Ureter (tissue), 1 donor: ENCODE measurements at places on chromosomes 3 and 15. TPM values are rescaled to one million over a fixed set of nuclear protein-coding genes. Genes with fewer than 3 reads are reported as not detected.

DNA sequence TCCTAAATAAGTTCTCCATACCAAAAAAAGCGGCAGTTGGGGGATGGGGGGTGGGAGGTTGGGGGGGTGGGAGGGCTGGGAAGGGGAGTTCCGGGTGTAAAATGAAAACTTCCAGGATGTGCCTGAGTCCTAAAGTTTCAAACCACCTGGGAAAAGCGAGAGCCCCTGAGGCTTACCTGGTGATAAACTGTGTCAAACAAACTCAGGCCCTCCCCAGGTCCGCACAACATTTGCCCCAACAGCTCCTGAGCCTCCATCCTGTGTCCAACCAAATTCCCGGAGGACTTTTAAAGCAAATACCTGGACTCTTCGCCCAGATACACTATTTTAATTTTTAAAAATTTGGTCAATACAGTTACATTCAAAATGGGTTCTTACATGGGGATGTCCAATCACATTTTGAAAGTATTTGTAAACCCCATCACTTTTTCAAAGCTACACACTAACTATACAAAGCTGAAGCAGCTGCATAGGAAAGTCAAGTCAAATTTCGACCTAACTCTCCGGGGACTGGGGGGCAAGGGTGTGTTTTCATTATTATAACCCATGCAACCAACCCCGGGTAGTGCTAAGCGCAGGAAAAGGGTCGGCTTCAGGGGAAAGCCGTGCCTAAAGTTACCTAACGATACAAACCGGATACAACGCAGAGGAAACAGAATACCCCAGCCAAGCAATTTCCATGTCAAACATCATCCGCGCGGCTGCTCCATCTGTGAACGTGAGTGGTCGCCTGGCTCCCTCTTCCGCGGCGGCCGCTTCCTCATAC, 685 bp upstream of the FOXB1 start:
- no peak for DNase-seq

DNA sequence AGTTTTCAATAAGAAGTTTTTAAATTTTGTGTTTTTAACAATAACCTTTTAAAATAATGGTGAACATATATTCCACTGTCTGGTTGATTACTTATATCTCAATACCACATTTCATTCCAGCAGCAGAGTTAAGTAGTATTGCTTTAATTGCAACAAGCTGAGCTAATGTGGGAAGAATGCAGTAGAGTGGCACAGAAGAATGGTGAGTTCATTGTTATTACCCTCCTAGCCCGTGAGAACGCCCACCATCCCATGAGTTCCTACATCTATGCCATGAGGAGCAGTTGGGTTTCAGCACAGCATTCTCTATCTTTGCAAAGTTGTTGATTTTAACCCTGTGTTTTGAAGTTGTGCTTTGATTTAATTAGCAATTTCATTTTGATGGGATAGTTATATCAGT, 17.8 kb upstream of the NR2E3 start:
- DNase-seq = no peak

DNA sequence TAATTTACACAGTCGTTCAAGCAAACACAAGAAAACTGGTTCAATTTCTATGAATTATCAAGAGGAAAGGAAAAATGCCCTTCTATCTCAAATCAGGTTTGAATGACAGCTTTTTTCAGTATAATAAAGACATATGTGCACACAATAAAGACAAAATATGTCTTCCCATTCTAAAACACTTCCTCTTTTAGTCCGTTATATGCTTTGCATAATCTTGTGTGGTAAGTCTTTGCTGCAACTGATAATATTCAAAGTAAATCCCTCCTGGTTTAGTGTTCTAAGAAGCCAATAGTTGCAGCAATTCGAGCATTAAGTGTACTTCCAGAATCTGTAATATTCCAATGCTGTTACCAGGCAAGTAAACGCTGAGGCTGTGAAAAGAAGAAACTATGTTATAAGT, 43.7 kb upstream of the MAPKBP1 start:
- DNase-seq = no peak

- no peak for DNase-seq
These were observed 44.0 kb upstream of the SEC22A start for GRCh38 chr3:123157598-123158287.

- no peak for DNase-seq
These were observed 30.6 kb downstream of the CYP19A1 start for GRCh38 chr15:51307811-51308210.

- no peak for DNase-seq
These were observed 74.1 kb upstream of the PRR23C start for GRCh38 chr3:139118835-139119234.

DNA sequence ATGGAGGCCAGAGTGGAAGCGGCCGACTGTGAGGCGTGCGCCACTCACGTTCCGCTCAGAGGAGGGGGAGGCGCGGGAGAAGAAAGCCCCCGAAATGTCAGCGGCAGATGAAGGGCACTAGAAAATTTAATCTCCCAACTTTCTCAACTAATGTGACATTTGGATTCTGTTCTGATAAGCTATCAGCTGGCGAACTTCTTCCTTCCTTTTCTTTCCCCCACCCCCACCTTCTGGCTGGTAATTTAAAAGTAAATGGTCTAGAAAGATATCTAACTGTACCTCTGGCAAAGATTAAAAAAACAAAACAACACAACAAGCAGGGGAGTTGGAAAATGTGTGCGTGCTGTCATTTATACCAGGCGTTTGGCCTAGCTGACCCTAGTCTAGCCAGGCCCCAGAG, 26.4 kb upstream of the TMEM115 start:
- no peak for DNase-seq

GRCh38 chr3:112405845-112406244, 72.9 kb downstream of the CD200 start:
- no peak for DNase-seq

CIB2 gene
- total RNA-seq = 15.9 TPM

DUOXA2 gene
- 3.9 TPM for total RNA-seq

GOLGA8G gene
- not detected for total RNA-seq

GOLGA8R gene
- total RNA-seq = 9.9 TPM

NOX5 gene
- total RNA-seq = 0.89 TPM

UBP1 gene
- 73.7 TPM for total RNA-seq

OCA2 gene
- total RNA-seq = 0.73 TPM

CCR5 gene
- total RNA-seq = 3.3 TPM
